Stomach (tissue), 19 donors: ENCODE measurements at places on chromosomes 1 and 21. TPM values are rescaled to one million over a fixed set of nuclear protein-coding genes. Genes with fewer than 3 reads are reported as not detected.
A peak's percentile ranks its signal among the peaks of the same experiment; 100 is the strongest.

Gene FAM163A
- not detected for total RNA-seq

Gene GRIK1
- not detected for total RNA-seq

Gene NIPAL3
- total RNA-seq: 99.1 TPM

Gene C1QC
- 71.0 TPM for total RNA-seq

Gene S100A12
- total RNA-seq: not detected

Gene CDK18
- total RNA-seq: 57.2 TPM

Gene NCMAP
- total RNA-seq: 0.29 TPM

DNA sequence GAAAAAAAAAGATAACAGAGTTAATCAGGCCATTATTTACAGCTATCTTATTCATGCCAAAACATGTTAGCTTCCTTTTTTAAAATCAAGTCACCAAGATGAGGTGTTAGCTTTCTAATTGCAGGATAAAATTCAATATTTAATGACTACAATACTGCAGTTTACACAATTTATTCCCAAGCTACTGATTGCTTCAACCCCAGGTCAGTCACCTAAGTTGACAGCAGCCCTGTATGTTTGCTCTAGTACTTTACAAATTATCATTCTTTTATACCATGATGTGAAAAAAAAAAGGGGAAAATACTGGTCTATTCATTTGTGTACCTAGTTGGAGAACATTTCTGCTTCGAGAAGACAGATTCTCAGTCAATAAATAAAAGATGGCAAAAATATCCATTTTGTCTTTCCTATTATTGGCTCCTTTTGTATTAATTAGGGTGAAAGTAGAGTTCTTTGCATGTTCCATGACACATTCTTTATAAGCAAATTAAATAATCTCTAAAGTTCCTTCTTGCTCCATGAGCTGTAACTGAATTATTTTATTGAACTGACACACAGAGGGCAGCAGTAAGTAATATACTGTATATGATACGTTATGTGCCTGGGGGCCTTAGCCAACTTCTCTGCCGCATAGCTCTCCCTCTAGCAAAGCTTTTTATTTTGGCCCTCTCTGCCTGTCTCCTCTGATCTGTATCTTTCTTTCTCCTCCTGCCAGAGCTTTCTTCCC lies 48.0 kb downstream of the DIPK1A start:
- DNase-seq: no peak

DNA sequence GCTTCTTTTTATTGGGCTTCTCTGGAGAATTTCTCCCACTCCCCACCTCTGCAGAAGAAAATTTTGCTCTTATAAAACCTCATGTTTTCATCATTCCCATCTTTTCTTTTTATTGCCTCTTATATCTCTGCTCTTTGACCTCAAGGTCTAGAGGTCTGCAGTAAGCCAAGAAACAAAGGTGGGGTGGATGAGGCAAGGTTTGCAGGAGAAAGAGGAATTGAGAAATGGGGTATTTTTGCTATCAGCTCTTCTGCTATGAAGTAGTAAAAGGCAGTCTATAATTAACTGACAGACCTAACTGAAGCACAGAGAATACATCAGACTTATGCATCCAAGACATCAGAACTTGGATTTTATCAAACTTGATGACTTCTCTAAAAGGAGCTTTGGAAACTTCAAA lies 22.9 kb downstream of the SYT11 start:
- no peak for DNase-seq

GRCh38 chr1:15028102-15028501 lies 125.4 kb upstream of the TMEM51 start:
- no peak for DNase-seq

DNA sequence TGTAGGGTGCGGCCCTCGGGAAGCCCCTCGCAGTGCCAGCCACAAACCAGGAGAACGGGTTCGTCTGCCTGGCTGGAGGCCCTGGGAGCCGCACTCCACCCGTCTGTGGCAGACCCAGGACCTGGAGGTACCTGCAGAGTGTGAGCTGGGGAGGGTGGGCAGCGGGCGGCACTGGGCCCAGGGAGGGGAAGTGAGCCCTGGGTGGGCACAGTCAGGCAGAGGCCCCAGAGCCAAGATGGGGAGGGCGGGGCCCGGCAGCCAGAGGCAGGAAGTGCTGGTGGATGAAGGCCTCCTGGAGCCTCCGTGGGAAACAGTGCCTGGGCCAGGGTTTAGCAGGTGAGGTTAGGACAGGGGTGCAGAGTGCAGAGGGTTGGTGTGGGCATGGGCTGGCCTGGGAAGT lies 4.0 kb upstream of the PEX10 start:
- DNase-seq: peak; percentile 38

DNA sequence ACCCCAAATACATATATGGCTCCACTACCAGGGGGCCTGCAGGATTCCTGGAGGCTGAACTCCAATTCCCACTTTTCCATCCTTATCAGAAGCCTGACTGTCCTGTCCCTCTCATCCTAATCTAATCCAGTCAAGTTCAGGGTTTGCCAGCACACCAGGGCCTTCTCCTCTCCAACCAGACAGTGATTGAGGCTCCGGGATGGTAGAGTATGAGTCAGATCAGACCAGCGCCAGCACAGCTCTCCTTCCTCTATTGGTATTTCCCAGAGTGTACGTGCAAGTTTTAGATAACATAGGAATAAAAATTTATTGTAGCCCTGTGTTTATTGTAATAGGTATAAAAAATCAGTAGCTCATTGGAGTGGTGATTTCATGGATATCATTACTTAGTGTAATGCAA lies 24.5 kb upstream of the RCSD1 start:
- DNase-seq: no peak

DNA sequence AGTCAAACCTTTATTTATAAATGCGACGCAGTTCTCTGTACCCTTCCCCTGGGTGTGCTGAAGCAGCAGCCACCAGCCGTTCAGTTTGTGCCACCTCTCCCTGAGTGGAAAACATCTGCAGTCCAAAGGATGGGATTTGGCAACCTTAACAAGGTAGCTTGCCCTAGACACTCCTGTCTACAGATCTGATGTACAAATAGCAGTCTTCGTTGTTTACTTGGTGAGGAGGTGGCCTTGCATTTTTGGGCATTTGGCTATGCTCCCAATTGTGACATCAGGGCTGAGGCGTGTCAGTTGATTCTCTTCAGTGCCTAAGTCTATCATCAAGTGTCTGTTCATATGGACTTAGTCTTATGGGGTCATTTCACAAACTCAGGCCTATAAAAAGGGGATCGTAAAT lies 59.8 kb downstream of the KDM1A start:
- no peak for DNase-seq

DNA sequence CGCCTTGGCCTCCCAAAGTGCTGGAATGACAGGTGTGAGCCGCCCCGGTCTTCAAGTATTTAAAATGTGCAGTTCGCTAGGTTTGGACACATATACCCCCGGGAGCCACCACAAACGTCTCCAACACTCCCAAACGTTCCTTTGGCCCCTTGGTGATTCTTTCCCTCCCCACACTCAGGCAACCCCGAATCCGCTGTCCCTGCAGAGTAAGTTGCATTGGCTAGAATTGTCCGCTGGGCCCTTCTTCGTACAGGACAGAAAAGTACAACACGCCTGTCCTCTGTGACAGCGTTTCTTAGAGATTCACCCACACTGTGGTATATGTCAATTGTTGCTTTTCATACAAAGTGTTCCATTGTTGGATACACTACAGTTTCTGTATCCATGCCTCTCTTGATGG lies 3.2 kb upstream of the PERM1 start:
- no peak for DNase-seq

DNA sequence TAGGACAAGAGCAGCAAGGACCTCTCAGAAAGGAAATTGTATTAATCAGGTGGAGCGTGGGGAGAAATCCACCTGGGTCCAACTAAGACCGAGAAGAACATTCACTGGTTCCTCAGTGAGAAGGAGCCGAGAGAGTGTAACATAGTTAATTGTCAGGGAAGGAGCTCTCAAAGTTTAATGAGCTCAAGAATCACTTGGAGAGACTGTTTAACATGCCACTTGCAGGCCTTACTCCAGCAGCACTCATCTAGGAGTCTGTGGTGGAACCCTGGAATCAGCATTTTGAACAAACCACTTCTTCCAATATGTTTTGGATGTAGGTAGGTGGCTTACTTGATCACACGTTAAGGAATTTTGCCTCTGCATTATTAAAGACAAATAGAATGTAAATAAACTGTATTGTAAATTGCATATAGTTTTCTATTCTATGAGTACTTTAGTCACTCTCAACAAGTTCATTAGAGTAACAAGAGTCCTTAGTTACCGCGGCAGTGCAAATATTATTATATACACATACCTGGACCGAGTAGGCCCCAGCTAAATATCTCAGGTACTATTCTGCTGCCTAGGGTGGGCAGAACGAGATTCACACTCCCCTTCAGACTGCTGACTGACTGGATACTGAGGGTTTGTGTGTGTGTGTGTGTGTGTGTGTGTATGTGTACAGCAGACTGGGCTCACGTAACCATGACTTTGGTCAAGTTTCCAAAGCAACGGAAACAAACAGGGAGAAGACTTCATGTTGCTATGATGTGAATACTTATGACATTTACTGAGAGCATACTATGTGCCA lies 203.2 kb upstream of the USP24 start:
- no peak for DNase-seq

DNA sequence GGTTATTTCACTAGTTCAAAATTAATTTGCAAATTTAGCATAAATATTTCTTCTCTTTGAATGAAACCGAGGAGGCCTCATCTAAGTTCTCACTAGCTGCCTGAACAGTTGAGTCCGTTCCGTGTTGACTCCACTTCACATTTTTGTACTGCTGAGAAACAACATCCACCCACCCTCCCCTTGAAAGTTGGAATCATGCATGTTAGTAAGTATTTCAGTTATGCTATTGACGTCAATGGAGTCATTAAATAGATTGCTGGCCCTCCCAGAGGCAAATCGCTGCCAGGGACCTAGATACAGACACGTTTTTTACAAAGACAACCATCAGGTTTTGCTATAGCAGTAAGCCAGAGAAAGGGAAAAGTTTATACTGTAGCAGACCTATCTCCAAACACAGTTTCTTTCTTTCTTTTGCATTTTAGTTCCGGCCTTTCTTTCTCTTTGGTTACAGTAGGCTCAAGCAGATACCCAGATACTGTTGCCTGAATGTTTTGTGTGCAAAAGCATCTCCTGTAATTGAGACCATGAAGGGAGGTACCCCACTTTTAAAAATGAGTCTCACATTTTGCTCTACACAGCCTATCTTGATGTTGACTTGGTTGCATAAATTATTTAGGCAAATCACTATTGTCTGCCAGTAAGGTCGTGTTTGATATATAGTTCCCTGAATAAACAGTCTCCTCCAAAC lies 262.6 kb upstream of the SGIP1 start:
- DNase-seq: peak; percentile 96

GRCh38 chr1:203321273-203322052 lies 16.1 kb downstream of the BTG2 start:
- no peak for DNase-seq

GRCh38 chr1:47181095-47181954 lies 8.5 kb downstream of the PDZK1IP1 start:
- DNase-seq: peak; percentile 25

- no peak for DNase-seq
These were observed 2.8 kb downstream of the ARMH1 start for GRCh38 chr1:44677201-44677766.

DNA sequence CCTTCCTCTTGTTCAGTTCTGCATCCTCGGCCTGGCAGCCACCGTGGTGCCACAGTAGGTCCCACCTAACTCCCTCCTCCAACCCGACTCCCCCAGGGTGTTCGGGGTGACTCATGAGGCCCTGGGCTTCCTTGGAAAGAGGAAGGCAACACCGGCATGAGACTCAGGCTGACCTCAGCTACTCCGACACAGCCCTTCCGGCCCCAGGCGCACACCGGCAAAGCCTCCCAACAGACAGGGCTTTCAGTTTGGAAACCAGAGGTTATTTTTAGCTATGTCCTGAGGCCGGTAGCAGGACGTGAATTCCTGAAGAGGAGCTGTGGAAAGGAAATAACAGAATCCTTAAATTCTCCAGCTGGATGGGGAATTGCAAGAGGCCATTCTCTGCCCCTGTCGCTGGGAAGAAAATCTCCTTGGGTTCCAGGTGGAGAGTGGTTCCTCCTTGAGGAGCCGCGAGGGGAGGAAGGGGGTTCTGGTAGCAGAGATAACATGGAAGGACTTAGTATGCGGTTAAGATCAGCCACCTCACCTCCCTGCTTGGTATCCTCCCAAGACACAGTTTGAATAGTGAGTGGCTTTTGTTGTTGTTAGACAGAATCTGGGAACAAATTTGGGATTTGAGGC lies 24.4 kb downstream of the PLXNA2 start:
- DNase-seq: peak; percentile 56

- DNase-seq: no peak
These were observed 715.5 kb downstream of the NCAM2 start for GRCh38 chr21:21713651-21714180.

- DNase-seq: peak; percentile 89
These were observed 67.3 kb downstream of the LAMC1 start for GRCh38 chr1:183090391-183091006.

- DNase-seq: no peak
These were observed 1.9 kb upstream of the GNB1 start for GRCh38 chr1:1892763-1893120.

- no peak for DNase-seq
These were observed 63.8 kb upstream of the ARHGAP29 start for GRCh38 chr1:94301186-94301585.

DNA sequence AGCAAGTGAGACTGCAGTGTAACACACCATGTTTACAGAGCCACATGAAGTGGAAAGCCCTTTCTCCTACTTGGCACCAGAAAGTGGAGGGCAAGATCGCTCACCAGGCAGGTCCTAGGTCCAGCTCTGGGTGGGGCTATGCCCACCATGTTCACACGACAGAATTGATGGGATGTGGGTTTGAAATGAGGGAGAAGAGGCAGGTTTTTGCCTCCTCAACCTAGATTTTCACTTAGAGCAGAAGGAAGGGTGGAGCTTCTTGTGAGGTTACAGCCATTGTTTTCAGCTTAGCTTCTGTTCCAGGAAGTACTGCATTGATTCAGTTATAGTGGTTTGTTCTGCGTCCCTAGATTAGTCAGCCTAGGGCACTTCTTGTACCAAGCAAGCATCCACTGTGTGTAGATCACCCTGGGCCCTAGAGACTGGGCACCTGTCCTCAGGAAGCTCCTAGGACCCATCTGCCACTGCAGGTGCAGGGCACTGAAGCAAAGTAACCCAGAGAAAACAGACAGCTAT lies 2.3 kb downstream of the CD53 start:
- peak; percentile 48 for DNase-seq

- peak; percentile 85 for DNase-seq
These were observed at the start of gene HMCN1 for GRCh38 chr1:185733818-185734735. Gene HMCN1 (plus strand): TSS chr1:185734391. CDS start chr1:185734780, 389 bp downstream.
